Muscle of back (tissue), 13 donors: ENCODE measurements at places on chromosomes 3 and 15. TPM values are rescaled to one million over a fixed set of nuclear protein-coding genes. Genes with fewer than 3 reads are reported as not detected.
A peak's percentile ranks its signal among the peaks of the same experiment; 100 is the strongest.

- DNase-seq = no peak
These were observed 11.0 kb upstream of the KNG1 start for GRCh38 chr3:186705882-186706780.

DNA sequence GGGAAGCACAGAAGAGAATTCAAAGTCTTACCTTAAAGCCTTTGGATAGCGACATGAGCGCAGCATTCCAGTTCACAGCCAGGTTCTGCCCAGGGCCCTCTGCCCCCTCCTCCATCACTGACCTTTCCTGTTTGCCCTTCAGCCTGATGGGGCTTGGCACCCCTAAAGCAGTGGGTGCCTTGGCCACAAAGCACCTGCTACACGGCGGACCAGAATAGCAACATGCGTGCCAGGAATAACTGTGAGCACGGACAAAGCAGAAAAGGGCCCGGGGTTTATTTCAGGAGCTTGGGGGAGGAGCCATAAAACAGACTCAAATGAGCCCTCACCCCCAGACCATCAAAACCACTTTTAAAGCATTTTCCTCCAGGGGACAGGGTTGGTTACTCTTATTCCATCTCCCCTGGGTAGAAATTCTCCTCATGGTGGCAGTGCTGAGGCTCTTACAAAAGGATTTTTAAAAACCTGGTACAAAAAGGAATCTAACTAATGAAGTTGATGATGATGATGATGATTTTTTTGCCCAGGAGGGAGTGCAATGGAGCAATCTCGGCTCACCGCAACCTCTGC is 135.4 kb downstream of the KLF13 start:
- no peak for DNase-seq

GRCh38 chr3:14884665-14885064 is 62.7 kb upstream of the NR2C2 start:
- no peak for DNase-seq

DNA sequence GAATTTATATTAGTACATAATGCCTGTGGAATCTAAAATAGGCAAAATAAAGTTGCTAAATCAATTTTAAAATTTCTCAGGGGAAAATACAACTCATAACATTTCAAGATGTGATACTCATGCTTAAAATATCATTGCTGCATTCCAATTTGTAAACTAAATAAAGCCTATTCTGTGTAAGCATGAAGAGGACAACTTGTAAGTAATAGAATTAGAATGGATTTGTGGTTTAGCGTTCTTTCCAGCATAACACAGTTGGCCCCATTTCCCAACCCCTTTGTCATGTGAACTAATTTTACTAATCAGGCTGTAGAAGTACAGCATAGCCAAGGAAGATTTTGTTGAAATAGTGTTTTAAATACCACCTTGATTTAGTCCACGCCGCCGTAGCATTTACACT is 437.2 kb downstream of the SI start:
- peak; percentile 22 for DNase-seq

DNA sequence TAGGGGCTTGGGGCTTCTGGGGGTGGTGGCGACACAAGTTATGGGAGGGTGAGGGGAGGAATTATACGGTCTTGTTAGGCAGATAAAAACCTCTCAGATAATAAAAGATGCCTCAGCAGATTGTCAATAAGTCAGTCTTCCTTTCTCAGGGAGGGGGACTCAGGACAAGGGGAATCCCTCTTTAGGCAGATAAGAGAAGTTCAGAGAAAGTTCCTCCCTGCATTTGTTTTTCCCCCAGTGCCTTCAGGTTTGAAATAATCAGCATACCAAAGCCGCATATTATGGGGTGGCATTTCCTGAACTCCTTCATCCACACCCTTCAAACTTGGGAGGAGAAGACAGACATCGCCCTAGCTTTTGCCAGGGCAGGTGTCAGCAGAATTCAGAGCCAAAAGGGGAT is 8.5 kb downstream of the PPCDC start:
- DNase-seq = no peak

- no peak for DNase-seq
These were observed 681.2 kb upstream of the GRM7 start for GRCh38 chr3:6179761-6180160.

DNA sequence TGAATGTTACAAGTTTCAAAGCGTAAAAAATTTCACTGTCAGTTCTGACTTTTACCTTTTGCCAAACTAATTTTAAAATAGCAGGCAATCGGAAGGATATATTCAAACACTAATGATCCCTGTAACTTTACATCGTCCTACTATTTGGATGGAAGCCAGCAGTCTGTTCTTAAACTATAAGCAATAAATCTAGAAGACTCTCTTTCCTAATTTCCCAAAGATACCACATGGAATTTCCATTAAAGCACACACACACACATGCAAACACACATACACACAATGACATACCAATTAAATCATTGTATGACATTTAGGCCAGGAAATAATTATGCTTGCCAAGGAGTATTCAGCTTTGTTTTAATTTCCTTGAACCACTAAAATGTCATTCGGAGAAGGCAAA is 32.0 kb downstream of the IL17RD start:
- DNase-seq = peak; percentile 67

GRCh38 chr3:10817506-10817905 is 1.5 kb downstream of the SLC6A11 start:
- no peak for DNase-seq

The LRRC2 gene
- 2.7 TPM for polyA plus RNA-seq

The TF gene
- 1.2 TPM for polyA plus RNA-seq
